Activated T-cell treated with anti-CD3 and anti-CD28 coated beads, Interleukin-2, amount 50 U/mL, for 1 hour (primary cell): ENCODE measurements at places on chromosomes 6 and 20.

- DNase-seq, result no peak
These were observed 667.9 kb downstream of the EPM2A start for GRCh38 chr6:145067430-145067829.

GRCh38 chr20:43564993-43565757 lies 6.3 kb downstream of the SGK2 start:
- DNase-seq, result no peak

- no peak for DNase-seq
These were observed 122.6 kb downstream of the HS3ST5 start for GRCh38 chr6:114220241-114220640.

GRCh38 chr6:43876602-43877001 lies 106.6 kb downstream of the VEGFA start:
- DNase-seq, result no peak

- DNase-seq, result no peak
These were observed 573.2 kb downstream of the DHX35 start for GRCh38 chr20:39535301-39535700.

GRCh38 chr6:144278659-144279314 lies 6.3 kb upstream of the UTRN start:
- DNase-seq, result no peak

DNA sequence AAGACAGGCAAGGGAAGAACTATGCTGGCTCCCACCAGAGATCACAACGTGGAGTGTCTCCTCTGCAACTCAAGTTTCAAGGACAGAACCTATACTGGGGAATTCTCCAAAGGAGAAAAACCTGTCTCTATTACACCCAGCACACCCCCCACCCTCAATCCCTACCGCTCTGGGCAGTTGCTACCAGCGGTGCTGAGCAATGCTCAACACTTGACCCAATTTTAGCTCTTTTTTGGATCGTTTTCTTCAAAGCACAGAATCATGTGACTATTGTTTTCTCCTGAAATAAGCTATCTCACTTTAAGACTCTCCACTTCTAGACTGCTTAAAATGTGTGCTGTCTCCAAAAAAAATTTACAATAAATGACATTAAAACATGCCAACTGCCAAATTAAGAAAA lies 23.3 kb downstream of the MAP7 start:
- no peak for DNase-seq

- DNase-seq, result no peak
These were observed 275.6 kb downstream of the BTBD9 start for GRCh38 chr6:38364127-38364526.

DNA sequence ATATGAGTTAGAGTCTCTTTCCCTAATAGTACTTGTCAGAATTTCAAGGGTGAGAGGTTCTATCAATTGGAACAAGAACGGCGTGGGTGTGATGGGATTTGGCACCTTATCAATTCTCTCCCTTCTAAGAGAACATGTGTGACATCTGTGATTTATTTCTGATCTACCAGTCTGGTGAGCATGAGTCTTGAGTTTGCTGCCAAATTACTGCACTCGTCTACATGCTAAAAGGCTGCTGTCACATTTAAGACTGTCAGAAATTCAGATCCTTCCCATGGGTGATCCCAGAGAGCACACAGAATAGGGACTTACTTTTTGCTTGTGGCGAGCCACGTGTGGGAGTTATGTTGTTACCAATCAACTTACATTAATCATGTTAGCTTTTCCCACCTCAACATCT lies 370.2 kb upstream of the SASH1 start:
- no peak for DNase-seq

DNA sequence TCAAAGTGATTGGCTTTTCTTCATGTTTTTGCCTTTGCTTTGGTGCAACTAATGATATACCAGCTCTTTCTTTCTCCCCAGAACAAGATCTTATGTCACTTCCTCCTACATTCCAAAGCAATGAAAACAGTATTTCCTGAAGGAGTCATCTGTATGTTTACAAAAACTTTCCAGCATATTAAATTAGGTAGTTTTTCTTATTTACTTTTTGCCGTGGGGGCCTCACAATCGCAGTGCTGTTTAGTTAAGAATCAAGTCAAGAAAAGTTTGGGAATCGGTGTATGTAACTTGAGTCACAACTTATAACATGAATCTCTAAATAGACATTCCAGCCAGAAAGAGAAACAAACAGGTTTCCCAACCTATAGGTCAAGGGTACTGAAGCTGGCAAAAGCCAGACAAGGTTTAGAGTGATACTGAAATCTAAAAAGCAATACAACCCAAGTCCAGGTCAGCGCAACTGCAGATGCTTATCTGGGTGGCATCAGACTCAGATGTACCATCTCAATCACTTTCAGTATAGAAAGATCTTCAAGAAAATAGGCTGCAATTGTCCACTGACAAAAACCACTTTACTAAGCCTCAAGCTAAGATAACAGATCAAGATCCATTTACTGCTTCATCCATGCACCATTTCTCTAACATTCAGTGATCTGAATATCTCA lies 63.6 kb downstream of the IPCEF1 start:
- DNase-seq, result no peak

DNA sequence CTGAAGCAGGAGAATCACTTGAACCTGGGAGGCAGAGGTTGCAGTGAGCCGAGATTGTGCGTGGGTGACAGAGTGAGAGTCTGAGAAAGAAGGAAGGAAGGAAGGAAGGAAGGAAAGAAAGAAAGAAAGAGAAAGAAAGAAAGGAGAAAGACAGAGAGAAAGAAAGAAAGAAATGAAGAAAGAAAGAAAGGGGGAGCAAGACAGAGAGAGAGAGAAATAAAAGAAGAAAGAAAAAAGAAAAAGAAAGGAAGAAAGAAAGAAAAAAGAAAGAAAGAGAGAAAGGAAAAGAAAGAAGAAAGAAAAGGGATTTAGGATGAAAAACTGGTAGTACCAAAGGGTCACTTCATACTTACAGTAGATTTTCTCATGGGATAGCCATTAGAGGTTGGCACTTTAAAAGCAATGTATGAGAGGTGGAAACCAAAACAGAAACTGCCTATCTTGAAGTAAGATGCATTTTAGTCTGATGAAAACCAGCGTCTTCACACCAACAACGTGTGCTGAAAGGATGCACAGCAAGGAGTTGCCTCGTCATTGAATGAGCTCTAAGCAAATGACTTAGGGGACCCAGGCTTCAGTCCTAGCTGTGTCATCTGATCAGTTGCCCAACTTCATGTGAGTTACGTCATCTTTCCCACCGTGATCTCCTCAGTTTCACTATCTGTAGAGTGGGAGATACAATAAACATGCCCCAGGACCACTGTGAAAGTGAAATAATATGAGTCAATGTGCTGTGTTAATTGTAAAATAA lies 133.9 kb upstream of the NEDD9 start:
- no peak for DNase-seq

- DNase-seq, result no peak
These were observed at the start of gene PTCRA for GRCh38 chr6:42915732-42916131. TSS of gene PTCRA (plus strand) at chr6:42916053. CDS start at chr6:42916070, 17 bp downstream.

- no peak for DNase-seq
These were observed 17.3 kb upstream of the HLA-G start for GRCh38 chr6:29810371-29810770.

- DNase-seq, result no peak
These were observed 105.2 kb upstream of the CARMIL1 start for GRCh38 chr6:25173951-25174474.

- no peak for DNase-seq
These were observed 1265.4 kb upstream of the MAP3K7 start for GRCh38 chr6:91852252-91852651.

DNA sequence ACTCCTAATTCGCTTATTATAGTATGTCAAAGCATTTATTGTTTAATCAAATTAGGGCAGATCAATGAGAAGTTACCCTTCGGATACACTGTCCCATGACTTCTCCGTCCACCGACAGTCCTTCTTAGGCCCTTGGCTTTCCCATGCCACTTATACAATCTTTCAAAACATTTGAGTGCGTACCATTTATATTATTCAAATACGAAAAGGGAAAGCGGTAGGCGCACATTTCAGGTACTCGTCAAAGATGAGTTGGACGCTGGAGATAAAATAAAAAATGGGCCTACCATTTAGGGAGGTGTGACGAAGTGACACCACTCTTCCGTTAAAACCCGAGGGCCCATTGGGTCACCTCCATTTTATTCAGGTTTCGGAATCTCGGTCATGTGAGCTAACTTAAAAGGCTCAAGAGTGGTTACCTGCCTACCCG lies 542 bp upstream of the AFG1L start:
- DNase-seq, result no peak

GRCh38 chr6:170223718-170224693 lies 66.9 kb downstream of the DLL1 start:
- DNase-seq, result no peak
